Ovary (tissue), 10 donors: ENCODE measurements at places on chromosomes 5 and 9.

DNA sequence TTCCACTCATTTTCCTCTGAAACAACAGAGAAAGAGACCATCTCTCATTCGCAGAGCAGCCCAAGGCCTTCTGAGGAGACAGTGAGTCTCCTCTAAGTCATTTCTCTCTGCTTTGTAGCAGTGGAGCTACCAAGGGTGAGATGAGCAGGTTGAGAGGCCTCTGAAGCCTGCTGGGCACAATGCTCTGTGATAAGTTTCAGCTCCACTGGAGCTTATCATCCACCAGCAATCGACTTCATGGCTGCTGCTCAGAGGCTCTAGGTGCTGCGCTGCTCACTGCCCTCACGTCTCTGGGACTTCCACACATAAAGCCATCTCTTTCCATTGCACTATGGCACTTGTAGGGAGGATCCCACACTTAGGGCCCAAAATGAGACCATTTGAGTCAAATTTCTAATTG is 96.3 kb downstream of the CMYA5 start:
- DNase-seq, result no peak

DNA sequence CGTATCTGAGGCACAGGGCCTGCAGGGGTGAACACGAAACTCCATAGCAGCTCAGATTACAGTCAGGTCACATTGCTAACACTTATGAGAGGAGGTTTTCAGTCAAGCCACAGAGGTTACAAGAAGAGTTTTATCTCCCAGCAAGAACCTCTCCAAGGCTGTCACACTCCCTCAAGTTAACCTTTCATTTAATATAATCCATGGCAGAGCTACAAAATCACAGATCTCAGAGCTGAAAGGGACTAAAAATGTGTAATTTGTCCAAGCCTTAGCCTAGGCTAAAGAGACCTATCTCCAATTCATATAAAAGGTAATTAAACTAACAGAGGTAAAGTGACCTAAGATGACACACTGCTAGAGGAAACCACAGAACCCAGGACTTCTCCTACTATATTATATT is 57.2 kb downstream of the MLANA start:
- no peak for DNase-seq

- no peak for DNase-seq
These were observed 35.8 kb downstream of the DCAF10 start for GRCh38 chr9:37836386-37836785.

GRCh38 chr5:52989781-52990527 is 802 bp downstream of the ITGA2 start:
- peak; percentile 17 for DNase-seq

DNA sequence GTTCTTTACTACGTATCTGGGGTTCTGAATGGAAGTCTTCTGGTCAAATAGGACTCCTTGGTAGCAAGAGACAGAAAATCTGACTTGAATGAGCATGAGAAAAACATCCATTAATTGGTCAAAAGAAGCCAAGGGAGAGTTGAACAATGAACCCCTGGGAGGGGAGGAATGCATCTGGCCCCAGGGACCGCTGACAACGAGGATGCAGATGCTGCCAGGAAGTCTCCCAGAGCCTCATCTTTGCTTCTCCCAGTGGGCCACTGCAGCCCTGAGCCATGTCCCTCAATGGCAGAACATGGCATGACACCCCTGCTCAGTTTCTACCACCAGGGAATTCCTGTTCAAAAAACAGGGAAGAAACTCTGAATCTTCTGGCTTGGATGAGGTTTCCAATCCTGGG is 50.5 kb upstream of the ICE1 start:
- DNase-seq, result no peak

GRCh38 chr5:122129306-122129705 is at the start of gene ZNF474:
Gene ZNF474, plus strand, starts transcription at chr5:122129546. Its CDS starts 22,445 bp downstream, at chr5:122151991.
- DNase-seq, result peak; percentile 19

GRCh38 chr5:97545886-97546535 is 363.0 kb upstream of the RIOK2 start:
- no peak for DNase-seq

GRCh38 chr5:116651653-116652052 is 77.0 kb upstream of the SEMA6A start:
- DNase-seq, result no peak

DNA sequence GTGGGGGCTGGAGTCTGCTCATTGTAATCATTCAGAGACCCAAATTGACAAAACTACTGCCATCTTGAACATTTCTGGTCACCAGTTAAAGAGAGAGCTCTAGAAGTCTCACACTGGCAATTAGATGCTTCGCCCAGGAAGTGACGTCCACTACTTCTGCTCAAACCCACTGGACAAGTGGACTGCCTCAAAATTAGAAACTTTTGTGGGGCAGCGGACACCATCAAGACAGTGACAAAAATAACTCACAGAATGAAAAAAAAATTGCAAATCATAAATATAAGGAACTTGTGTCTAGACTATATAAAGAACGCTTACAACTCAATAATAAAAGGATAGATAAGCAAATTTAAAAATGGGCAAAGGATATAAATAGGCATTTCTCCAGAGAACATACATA is 9.8 kb upstream of the SLC46A2 start:
- DNase-seq, result no peak

DNA sequence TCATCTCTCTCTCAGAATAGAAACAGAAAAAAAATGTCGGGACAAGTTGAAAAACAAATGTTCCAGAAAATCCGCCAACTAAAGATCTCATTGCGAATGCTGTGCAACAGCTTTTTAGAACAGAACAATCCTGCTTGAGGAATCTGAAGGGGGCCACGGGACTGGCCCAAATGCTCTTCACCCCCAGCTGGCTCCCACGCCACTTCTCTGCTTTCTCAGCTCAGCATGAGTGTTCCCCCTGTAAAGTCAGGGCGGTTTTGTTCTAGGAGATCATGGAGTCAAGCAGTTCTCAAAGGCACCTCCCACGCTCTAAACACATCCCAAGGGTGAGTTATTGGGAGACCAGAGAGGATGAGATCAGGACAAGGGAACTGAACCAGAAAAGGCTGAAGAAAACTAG is 31.5 kb downstream of the DIRAS2 start:
- no peak for DNase-seq

GRCh38 chr9:92728831-92729734 is 35.5 kb downstream of the BICD2 start:
- DNase-seq, result no peak

DNA sequence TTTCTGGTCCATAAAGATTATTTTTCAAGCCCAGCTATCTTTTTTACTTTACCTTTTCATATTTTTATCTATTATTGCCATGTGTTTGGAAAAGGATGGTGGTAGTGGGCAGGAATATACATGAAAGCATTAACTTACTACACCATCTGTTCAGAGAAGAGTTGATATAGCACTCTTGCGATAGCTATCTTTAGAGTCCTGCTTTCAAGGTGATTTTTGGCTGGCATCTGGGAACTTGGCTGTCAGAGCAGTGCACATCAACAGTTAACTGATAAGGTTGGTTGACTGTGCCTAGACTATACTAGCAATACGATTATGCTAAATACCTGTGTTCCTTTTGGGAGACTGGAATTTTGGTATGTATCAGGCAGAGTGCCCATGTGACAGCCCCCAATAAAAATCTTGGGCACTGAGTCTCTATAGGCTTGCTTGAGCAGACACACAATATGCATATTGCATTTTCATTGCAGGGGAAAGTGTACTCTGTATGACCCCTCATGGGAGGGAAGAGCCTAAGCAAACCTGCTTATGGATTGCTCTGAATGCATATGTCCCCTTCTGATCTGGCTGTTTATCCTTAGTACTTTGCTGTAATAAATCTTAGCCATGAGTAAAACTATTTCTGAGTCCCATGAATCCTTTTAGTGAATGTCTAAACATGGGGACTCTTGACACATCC is 227.6 kb upstream of the C9orf72 start:
- no peak for DNase-seq

GRCh38 chr5:159211729-159212174 is 2.4 kb upstream of the RNF145 start:
- no peak for DNase-seq

GRCh38 chr9:127999461-127999860 is 18.7 kb upstream of the EEIG1 start:
- no peak for DNase-seq

DNA sequence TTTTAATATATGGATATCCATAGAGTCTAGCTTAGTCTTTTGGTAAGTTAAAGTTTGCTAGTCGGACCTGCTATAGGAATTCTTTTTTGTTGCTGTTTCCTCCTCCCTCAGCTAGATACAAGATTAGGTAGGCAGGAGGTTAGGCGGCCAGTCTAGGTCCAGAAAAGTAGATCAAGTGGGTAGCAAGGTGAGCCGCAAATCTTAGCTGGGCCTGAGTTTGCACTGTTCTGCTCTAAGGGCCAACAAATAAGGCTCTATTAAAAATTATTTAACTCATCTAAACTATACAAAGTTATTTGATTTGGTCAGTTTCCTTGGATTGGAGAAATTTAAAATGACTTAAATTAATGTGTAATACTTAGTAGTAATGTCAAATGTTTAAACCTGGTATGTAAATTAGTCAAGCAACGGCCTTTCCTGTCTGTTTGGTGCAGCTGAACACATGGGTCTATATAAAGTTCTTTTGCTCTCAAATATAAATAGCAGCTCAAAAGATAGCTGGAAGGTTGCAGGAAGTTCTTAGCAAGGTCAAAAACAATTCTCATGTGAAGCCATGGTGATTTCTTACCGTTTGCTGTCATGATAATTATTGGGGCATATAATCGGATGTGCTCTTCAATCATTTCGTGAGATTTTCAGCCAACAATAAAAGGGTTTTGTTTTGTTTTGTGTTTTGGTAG is 72.0 kb downstream of the PRKACG start:
- DNase-seq, result no peak

DNA sequence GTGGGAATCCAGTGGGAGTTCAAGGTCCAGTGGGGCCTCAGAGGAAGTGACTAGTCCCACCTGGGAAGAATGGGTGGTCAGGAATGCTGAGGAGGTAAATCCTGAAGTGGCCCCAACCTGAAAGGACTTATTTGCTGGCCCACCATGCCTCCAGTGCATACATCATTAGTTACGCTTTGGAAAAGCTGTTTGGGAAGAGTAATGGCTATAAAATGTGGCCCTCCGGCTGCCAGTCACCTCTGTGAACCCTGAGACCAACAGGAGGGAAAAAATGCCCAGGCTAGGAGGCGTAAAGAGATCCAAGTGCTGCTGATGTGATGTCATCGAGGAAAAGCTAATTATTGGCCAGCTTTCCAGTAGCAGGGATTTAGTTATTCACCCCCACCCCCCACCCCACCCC is 2.7 kb upstream of the SLC26A2 start:
- DNase-seq, result no peak

DNA sequence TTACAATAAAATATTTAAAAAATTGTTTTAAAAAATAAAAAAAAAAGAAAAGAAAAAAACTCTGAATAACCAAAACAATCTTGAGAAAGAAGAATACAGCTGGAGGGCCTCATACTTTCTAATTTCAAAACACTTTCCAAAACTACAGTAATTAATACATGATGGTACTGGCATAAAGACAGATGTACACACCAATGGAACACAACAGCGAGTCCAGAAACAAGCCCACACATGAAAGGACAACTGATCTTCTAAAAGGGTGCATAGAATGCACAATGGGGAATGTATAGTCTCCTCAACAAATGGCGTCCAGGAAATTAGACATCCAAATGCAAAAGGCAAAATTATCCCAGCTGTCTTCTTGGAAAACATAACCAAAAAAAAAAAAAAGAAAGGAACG is 99.6 kb downstream of the LURAP1L start:
- no peak for DNase-seq

- DNase-seq, result no peak
These were observed 1.6 kb downstream of the CCNJL start for GRCh38 chr5:160310552-160311295.

GRCh38 chr5:107955321-107955720 is 284.6 kb upstream of the EFNA5 start:
- no peak for DNase-seq

- DNase-seq, result no peak
These were observed 99.3 kb upstream of the SPOCK1 start for GRCh38 chr5:137598399-137598798.

GRCh38 chr5:59040804-59041201 is 457.9 kb downstream of the RAB3C start:
- no peak for DNase-seq

DNA sequence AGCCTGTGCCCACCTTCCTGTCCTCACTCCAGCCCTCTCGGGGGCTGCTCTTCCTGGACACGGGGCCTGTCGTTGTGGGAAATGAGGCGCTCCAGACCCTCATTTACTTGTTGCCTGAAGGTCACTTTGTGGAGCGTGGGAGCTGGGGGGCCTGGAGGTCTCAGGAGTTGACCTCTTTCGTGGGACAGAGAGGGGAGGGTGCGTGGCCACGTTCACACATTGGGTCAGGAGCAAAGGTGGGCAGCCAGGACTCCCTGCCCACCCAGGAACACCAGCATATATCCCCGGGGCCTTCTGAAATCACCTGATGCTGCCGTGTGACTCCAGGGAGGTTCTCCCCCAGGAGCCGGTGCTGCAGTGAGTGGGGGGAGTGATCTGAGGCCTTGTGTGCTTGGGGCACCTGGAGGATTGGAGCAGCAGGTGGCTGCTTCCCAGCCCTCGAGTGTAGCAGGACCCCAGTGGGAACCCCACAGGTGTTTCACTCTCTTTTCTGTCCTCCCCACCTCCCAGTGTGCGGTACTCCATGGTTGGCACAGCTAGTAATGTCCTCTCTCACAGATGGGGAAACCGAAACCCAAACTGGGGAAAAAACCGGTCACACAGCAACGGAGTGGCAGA is 20.3 kb downstream of the NCS1 start:
- no peak for DNase-seq

DNA sequence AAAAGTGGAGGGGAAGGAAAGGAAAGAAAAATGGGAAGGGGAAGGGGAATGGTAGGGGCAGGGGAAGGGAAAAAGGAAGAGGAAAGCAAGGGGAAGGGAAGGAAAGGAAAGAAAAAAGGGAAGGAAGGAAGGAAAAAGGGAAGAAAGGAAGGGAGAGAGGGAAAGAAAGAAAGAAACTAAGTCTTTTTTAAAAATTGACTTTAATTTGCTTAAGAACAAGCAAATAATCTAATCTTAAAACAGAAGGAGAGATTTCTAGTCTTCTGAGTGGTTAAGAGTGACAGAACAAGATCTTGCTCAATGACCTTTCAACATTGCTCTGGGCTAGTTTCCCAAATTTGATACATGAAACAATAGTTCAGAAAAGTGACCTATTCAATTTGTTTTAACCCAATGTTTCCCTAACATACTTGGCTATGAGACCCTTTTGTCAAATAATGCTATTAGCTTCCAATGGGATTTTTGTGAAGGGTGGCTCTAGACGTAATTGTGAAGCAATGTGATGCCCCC is 33.4 kb upstream of the GLIS3 start:
- DNase-seq, result no peak

DNA sequence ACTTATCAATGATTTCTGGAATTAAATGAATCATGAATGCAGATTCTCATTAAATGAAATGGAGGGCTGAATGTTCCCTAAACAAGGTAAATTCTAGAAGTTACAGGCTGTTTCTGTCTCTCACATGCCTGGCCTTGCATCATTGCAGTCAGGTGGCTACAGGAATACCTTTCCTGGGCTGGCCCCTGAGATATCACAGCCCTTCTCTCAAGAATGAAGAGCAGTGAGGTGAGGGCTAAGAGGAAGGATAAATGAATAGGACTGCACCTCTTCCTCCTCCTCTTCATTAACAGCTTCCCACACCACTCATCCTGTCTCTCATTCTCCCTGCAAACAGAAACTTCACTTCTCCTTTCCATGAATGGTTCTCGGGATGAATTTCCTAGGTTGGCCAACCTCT is 22.5 kb downstream of the ARHGEF28 start:
- no peak for DNase-seq
